ENCODE measurements at places on chromosomes 11 and 22.

DNA sequence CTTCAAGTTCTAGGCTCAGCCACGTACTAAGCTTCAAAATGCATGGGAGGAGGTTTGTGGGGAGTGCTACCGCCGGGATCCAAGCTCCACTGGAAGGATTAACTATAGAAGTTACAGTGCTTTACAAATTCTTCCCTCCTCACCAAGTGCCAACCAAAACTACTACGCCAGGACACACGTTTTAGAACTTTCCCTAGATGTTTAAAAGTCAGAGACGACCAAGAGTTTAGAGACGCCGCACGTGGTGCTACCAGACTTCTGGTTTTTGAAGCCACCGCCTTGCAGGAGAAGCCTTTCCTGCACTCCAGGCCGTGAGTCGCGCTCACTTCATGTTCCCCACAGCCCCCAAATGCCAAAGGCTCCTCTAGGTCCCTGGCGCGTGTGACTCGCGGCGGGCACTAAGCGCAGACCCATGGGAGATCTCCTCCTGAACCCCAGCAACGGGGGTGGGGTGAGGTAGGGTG is 734 bp downstream of the SNU13 start:
- DNase-seq = peak; percentile 47

- DNase-seq = no peak
Measured at GRCh38 chr11:108221911-108222573, 396 bp downstream of the NPAT start.

GRCh38 chr22:18059094-18059417 is 18.7 kb upstream of the PEX26 start:
- no peak for DNase-seq

GRCh38 chr11:6404342-6405051 is 14.2 kb downstream of the SMPD1 start:
- no peak for DNase-seq

GRCh38 chr11:111026241-111026640 is 219.3 kb upstream of the POU2AF2 start:
- no peak for DNase-seq

GRCh38 chr11:13335319-13335718 is 57.7 kb downstream of the BMAL1 start:
- peak; percentile 83 for DNase-seq

DNA sequence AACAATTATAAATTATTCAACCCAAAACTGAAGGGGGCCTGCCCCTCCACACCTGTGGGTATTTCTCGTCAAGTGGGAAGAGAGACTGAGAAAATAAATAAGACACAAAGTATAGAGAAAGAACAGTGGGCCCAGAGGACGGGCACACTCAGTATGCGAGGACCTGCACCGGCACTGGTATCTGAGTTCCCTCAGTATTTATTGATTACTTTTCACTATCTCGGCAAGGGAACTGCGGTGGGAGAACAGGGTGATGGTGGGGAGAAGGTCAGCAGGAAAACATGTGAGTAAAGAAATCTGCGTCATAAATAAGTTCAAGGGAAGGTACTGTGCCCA is 3.2 kb downstream of the C11orf54 start:
- DNase-seq = no peak

DNA sequence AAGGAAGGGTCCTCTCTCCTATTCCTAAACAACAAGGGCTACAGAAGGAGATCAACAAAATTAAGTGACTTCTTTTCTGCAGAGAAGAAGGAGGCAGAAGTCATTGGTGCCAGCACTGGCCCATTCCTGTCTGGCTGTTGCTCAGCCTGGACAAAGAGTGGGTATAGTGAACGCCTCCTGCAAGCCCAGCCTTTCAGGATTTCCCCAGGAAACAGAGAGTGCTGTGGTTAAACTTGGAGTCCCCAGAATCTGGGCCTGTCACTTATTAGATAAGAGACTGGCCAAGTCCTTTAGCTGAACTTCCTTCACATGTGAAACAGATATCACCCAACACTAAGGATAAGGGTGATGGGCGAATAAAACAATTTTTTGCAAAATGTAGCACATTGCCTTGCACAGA is 10.9 kb downstream of the TST start:
- DNase-seq = peak; percentile 83

DNA sequence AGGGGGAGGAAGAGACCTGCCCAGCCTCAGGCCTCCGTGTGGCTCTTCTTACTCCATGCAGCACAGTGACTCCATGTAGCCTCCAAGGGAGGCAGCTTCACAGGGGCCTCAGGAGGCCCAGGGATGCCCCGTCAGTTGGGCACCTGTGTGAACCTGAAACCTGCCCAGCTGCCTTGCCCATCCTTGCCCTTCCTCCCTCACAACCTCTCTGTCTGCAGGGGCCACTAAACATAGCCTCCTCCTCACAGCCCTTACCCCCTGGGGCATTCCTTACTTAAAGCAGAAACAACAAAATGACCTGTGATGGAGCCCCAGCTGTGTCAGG is 7.1 kb downstream of the LRRC32 start:
- no peak for DNase-seq

- no peak for DNase-seq
Measured at GRCh38 chr11:67413266-67413849, 2.1 kb upstream of the CARNS1 start.

Data from OCI-M1 (cell line).